ENCODE measurements at places on chromosomes 5 and 9.

GRCh38 chr9:123316053-123316718 is 39.8 kb upstream of the CRB2 start:
- no peak for DNase-seq

- DNase-seq = no peak
Observed at GRCh38 chr5:120464627-120465435, 731 bp downstream of the PRR16 start.

- no peak for DNase-seq
Observed at GRCh38 chr9:78668148-78668832, 371.4 kb downstream of the PSAT1 start.

DNA sequence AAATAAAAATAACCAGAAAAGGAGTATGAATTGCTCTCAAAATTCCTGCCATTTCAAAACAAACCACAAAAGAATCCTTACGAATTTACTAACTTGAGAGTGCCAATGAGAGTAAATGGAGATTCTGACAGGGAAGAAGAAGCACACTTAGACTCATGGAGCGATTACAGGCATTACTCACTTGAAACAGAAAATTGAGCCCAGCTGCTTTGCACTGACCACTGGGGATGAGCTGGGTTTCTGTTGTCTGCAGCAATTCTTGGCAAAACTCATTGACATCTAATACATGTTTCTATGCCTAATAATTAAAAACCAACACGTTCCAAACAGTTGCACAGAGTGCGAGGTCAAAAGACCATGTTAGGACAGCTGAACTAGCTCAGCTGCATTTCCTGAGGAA is 731.6 kb downstream of the DNAH5 start:
- DNase-seq = peak; percentile 2

DNA sequence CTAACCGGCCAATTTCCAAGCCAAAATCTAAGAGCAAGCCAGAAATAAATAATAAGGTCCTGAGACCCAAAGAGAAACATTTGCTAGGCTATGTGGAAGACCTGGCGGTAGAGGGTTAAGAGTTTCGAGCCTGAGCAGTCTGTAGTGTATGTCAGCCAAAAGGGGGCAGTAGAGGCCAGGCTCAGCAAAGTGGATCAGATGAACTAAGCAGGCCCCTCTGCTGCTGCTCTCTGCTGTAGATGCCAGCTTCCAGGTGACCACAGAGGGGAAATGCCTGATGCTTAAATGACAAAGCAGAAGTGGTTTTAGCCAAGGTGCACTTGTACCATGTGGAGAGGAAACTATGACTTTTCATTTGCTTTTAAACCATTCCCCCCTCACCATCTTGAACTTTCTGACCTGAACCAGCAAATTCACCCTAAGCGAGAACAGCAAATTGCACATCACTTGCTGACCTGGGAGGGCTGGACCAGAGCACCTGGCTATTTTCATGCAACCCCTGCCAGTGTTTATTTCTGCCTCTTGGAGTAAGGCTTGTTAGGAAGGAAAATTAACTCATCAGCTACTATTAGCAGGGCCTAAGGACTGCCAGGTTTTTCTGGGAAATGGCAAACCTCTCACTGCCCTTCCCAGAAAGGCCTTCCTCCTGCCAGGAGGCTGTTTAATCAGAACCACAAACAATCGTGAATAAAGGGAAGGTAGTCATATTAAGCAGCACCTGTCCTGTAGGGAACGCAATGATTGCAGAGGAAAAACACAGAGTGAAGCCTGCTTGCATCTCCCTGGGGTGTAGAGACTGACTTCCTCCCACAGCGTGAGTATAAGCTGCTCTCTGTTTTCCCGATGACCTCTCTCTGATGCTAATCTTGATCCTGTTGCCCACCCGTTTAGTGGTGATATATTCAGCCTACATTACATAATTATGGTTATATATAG is 818.2 kb downstream of the TLR4 start:
- peak; percentile 22 for DNase-seq

DNA sequence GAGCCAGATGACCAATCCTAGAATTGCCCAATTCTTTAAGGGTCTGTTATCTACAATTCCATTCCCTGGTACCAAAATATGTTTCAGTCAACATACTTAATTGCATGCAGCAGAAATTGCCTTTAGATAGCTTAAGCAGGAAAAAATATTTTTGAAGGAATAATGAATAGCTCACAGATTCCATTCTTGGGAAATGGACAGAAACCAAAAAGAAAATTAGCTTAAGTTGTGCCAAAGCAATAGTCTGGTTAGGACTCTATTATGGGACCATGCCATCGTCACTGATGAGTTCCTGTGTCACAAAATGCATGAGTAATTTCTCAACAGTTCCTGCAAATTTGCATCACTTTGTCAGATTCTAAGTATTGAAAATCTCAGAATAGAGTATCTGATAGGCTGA is 12.3 kb downstream of the ACTBL2 start:
- DNase-seq = no peak

GRCh38 chr9:91065231-91066041 is 263.8 kb downstream of the SYK start:
- no peak for DNase-seq

DNA sequence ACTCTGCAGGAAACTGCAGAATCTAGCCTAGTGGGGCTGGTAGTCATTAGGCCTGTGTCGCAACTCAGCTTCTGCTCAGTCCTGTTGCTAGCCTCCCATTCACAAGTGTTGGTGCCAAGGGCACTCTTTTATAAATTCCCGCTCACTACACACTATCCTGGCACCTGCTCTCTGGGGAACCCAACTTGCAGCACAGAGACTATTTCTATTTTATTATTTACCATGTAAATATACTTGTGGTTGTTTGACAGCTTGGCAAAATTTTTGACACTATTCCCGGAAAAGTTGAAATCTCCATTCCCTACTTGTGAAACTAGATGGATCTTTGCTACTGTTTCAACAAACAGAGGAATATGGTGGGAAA is 20.4 kb upstream of the SMC2 start:
- no peak for DNase-seq

GRCh38 chr9:37730256-37730655 is 23.3 kb upstream of the TRMT10B start:
- DNase-seq = no peak

DNA sequence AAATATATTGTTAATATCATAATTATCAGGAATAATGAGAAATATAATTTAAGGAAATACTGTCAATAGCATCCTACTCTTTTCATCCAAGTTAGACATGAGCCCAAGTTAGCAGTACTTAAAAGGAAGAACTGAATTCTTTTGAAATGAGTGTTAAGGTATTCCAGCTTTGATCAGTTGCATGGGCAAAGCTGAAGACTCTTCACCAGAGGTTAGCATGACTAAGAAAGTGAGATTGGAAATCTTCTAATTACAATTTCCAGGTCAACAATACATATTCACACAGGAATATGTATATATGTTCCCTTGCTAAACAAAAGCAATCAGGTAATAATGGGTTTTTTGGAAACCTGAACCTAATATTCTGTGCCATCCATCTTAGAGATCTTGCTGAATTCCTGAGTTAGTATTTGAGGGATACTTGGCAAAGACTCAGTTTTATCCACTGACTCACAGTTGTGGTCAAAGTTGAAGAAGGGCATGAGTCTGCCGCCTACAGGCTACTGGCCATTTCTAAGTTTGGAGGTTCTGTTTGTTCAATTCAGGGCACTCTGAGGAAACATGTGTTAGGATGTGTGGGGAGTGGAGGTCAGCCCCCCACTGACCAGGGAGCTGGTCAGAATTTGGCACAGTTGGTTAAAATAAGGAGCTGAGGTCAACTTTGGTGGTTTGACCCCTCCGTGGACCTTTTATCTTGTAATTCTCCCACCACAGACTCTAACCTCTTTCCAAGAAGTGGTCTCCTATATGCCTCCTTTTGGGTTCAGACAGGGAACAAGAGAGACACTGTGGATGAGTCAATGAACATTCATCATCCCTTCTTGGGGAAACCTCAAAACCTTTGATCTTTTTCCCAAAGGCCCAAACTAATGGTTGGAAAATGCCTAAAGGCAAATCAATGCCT is 118.3 kb downstream of the PIK3R1 start:
- no peak for DNase-seq

GRCh38 chr5:95822043-95822541 is 434 bp downstream of the GLRX start:
- DNase-seq = peak; percentile 34

GRCh38 chr5:125486634-125487033 is 740.2 kb upstream of the ZNF608 start:
- no peak for DNase-seq

DNA sequence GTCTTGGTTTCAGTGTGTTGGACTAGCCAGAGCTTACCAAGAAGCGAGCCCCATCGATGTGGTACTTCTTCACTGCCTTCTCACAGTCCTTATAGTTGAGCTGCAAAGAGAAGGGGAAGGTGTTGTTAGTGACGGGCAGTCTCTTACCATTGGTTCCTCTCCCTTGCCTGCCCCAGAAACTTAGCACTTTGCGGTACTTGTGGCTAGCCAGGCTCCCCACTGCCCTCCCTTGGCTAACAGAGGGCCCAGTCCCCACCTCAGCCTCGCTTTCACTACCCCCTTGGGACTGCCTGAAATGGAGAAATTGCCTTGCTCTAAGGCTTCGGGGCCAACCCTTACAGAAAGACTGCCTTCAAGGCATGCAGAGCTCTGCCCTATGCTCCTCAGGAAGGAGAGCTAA is 4.3 kb downstream of the LCP2 start:
- DNase-seq = no peak

DNA sequence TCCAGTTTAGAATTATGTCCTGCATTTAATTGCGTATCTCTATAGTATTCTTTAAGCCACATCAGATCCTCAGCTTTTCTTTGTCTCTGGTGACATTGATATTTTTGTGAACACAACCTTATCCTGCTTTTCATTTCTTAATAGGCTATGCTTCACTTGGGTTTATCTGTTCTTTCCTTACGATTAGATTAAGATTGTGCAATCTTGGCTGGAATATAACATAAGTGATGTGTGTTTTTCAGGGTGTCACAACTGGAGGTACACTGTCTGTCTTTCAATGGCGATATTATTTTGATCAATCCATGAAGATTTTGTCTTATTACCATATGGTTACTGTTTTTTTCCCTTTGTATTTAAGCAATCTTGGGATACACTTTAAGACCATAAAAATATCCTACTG is 23.6 kb downstream of the NAA35 start:
- DNase-seq = no peak

DNA sequence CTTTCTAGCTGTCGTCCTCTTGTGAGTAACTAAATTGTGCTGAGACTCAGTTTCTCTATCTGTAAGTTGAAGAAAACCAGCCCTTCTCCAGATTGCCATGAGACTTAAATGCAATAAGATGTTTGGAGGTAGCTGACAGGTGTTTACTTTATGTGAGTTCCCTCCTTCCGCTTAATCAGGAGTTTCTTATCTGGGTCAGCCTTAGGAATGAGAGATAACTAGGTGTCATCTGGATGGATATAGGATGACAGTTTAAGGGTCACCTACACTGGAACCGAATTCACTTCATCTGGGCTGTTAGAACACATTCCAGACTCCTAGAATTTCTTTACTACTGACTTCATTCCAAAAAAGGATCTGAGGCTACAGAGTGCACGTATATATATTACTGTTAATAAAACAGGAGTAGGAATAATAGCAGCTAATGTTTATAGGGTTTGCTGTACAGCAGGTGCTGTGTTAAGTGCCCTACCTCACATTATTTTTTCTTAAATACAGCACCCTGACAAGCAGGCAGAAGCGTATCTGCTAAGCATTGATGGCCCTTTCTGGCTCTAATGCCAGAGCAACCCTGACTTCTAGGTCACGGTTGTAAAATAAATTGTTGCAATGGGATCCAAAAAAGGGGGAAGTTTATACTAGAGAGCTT is 30.0 kb upstream of the CPEB4 start:
- DNase-seq = no peak

DNA sequence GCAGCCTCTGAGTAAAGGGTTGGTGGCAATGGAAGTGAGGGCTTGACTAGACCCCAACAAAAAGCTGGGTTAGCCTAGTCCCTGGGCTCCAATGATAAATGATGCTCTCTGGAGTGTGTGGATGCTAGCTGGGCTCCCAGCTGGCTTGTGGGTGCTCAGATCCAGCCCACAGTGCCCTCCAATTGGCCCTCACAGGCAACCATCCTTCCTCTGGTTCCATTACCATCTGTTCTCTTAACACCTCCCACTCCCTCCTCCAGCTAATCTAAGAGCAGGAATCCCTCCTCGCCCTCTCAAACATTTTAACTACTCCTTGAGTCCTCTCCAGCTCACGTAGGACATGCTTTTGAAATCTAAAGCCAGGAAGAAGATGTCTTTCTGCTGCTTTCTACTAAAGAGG is 25.2 kb upstream of the FRMD3 start:
- no peak for DNase-seq

- DNase-seq = no peak
Observed at GRCh38 chr5:141479776-141480175, 4.0 kb downstream of the PCDHGC3 start.
